Activated CD4-positive, alpha-beta T cell treated with anti-CD3 and anti-CD28 coated beads, Interleukin-2, amount 50 U/mL, for 4 hours (primary cell): ENCODE measurements at places on chromosomes 16 and 17.
A peak's percentile ranks its signal among the peaks of the same experiment; 100 is the strongest.

DNA sequence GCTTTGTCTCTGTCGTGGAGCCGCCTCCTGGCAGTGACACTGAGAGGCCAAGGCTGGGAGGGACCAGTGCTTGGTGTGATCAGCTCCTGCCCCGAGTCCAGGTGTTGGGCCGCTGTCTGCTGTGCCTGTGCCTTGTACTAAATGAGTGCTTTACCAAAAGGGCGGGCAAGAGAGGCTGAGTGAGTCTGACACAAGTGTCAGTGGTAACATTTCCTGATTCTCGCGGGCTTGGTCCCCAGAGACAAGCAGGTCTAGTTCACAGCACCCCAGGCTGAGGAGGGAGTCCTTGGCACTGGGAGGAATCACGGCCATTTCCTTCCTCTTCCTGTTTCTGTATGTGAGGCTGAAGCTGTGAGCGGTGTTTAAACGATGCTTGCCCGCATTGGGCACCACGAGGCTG is 30.2 kb downstream of the PLD6 start:
- DNase-seq: no peak

DNA sequence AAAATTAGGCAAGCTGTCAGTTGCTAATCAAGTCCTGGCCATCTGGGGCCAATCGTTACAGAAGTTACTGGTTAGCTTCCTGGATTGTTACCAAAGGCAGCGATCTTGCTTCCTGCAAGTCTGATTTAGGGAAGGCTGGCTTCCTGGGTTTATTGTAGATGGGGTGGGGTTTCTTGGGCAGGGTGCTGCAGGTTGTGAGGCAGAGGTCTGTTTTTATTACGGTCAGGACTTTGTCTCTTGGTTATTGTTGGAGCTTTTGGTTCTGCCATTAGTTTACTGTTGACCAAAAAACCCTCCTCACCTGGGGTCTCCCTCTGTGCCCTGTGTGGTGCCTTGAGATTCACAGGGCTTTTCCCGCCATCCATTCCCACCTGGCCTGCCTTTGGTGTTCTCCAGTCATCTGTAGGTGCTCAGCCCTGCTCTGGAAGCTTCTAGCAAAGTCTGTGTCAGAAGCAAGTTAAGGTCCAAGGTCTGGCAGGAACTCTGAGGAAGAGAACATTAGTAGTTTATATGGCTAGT is 36.9 kb downstream of the SLC47A1 start:
- DNase-seq: no peak

DNA sequence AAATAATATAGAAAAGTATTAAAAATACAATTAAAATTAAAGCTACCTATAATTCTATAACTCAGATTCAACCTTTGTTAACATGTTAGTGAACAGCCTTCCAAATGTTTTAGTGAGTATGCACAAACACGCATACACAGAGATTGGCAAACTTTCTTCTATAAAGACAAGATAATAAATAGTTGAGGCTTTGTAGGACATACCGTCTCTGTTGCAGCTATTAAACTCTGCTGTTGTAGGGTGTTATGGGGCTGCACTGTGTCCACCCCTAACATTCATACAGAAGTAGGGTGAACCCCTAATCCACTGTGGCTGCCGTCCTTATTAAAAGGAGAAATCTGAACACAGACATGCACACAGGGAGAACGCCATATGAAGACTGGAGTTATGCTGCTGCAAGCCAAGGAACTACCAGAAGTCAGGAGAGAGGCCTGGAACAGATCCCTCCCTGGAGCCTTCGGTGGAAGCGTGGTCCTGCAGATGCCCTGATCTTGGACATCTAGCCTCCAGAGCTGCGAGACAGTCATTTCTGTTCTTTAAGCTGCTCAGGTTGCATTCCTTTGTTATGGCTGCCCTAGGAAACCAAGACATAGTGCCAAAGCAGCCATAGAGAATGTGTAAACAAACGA is 383.2 kb downstream of the GRIN2A start:
- no peak for DNase-seq

- peak; percentile 89 for DNase-seq
Observed at GRCh38 chr17:36948717-36949460, at the start of gene AATF. AATF (plus strand) TSS chr17:36948954; CDS start chr17:36949126, 172 bp downstream.

DNA sequence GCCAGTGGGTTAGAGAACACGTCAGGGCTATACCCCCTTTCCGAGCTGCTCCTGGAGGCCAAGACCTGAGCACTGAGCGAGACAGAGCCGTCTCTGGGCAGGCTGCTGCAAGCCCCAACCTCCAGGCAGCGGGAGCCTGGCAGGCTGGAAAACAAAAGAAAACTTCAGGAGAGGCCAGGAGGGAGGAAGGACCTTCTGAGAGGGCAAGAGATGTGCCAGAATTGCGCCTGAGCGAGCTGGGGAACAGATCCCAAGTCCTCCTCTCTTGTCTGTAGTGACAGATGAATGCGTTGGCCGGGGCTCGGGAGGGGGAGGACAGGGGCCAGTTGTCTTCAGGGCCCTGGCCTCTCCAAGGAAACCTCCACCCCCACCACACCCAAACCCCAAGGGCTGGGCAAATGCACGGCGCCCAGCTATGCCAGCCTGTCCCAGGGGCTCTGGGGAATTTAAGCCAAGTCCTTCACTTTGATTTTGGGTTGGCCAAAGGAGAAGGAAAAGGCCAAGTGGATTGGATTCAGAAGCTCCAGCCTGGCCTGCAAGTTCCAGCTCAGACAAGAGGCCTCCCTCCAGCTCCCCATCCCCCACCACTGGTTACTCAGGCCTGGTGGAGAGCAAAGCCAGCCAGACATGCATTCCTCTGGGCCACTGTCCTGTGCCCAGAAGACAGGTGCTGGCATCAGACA is 18.1 kb downstream of the SDK2 start:
- DNase-seq: no peak

- DNase-seq: no peak
Observed at GRCh38 chr17:27354051-27354490, 60.2 kb downstream of the WSB1 start.

GRCh38 chr17:81300586-81301155 is 5.6 kb upstream of the SLC38A10 start:
- DNase-seq: no peak

DNA sequence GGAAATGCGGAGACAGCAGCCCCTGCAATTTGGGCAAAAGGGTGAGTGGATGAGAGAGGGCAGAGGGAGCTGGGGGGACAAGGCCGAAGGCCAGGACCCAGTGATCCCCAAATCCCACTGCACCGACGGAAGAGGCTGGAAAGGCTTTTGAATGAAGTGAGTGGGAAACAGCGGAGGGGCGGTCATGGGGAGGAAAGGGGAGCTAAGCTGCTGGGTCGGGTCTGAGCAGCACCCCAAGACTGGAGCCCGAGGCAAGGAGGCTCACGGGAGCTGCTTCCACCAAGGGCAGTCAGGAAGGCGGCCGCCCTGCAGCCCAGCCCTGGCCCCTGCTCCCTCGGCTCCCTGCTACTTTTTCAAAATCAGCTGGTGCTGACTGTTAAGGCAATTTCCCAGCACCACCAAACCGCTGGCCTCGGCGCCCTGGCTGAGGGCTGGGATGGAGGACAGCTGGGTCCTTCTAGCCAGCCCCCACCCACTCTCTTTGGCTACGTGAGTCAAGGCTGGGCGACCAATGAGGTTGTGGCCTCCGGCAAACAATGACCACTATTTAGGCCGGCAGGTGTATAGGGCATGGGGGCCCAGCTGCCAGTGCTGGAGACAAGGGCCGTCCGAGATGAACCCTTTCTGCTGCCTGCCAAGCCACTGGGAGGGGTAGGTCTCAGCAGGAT is 507 bp downstream of the SERPINF1 start:
- DNase-seq: no peak

DNA sequence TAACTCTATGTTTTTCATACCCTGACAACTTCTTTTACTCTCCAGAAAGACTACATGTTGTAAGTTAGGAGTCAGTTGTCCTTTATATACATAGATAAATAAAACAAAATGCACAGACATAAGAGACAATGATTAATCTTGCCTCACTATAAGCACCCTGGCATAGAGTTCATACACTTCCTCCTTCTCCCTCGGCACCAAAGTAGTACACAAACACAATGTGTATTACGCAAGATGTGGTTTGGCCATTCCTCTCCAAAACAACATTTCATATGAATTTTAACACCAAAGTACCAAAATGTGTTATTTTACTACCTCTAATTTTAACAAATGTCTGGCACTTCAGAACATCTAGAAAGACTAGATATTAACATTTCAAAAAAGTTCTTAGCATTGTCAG is 17.2 kb upstream of the SLFN11 start:
- DNase-seq: no peak

GRCh38 chr17:7109461-7110322 is 4.9 kb downstream of the ASGR2 start:
- peak; percentile 15 for DNase-seq

DNA sequence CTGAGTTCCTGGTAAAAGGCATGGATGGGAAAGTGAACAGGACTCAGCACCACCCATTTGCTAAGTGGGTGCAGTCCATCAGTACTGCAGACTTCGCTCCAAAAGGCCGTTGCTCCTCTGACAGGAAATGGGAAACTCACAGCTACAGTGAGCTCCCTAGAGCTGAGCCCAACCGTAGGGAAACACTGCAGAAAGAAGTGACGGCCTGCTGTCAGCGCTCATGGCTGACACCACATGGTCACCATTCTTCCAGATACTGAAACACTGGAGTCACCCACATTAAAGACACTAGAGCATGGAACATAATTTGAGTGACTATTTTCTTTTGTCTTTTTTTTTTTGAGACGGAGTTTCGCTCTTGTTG is 31.9 kb downstream of the UBE2O start:
- DNase-seq: no peak

DNA sequence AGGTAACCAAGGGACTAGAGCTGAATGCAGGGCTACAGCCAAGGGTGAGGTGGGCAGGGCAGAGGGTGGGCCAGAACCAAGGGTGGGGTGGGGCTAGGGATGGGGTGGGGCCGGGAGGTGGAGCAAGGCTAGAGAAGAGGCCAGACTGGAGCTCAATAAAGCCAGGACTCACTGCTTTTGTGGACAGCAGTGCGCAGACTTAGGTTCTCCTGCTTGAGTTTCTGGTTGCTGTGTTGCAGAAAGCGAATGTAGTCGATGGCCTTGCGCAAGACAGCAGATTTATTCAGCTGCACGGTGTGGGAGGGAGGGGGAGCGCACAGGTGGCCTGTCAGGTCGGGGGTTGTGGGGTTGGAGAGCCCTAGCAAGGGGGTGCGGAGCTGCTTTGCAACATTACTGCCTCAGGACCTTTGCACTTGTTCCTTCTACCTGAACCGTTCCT is 18.7 kb downstream of the SREBF1 start:
- no peak for DNase-seq

DNA sequence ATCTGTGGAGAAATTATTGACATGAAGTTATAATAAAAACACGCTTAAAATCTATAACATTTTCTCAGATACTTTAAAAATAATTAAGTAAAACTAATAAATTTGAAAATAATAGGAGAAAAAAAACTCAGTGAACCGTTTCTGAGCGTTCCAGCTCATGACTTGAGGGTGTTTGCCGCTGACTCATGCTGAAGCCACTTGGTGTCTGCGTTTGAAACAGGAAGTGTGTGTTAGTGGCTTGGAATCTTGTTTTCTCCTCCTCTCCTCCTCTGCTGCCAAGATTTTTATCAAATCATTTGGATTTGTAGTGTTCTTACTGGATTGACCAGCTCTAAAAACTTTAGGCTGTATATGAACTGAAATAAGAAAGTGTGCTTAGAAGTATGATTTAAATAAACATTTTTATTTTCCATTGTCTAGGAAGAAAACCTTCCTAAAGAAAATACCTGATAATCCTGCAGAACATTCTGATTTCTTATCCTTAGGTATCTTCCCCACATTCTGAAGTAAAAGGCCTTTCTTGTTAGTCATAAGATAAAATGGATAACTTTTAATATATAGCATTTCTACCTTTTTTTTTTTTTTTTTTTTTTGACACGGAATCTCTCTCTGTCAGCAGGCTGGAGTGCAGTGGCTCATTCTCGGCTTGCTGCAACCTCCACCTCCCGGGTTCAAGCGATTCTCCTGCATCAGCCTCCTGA is 30.8 kb downstream of the USP10 start:
- peak; percentile 26 for DNase-seq

DNA sequence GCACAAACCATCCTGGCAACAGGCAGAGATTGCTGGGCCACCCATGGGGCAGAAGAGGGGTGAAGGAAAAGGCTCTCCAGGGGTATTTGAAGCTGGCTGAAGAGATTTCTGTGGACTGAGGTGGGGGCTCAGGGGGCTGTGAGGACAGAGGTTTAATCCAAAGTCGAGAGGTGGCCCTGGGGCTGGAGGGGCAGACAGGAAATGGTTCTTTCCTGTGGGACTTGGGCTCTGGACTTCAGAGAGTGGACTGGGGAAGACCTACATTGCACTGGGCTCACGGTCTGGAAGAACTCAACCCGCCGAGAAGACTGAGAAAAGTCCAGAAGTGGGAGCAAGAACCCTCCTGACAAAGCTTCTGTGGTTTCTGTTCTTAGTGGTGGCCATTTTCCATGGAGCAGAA is 2.9 kb downstream of the CCDC42 start:
- no peak for DNase-seq

DNA sequence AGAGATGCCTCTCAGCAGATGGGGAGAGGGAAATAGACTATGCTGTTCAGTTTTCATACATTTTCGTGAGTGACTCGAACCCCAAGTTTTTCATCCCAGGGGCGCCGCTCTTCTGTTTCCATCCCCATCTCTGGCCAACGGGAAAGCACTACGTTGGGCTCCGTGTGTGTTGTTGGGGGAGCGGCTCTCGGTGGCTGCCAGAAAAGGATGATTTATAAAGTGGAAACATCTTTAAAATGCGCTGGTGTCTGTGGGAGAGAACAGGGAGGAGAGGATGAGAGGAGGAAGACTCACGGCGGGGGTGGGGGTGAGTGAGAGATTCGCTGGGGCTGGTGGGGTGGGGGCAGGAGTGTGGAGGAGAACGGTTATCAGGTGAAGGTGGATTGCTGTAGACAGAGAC is 5.8 kb downstream of the TBX4 start:
- DNase-seq: no peak

GRCh38 chr17:78705071-78705470 is 77.0 kb downstream of the CYTH1 start:
- DNase-seq: no peak
